SK-N-SH (cell line): ENCODE measurements at places on chromosomes 5 and 9. TPM values are rescaled to one million over a fixed set of nuclear protein-coding genes. Genes with fewer than 3 reads are reported as not detected.

Gene CD74
- 0.15 and 0.26 TPM in 2 replicates for polyA plus RNA-seq

GRCh38 chr9:127706836-127707241, at the start of gene CFAP157:
Gene CFAP157 (plus strand): TSS chr9:127706988. CDS start chr9:127707032, 44 bp downstream.
- H3K36me3 ChIP-seq = no peaks in the 10 kb centered on the region; the same call in 1 of the 2 replicates
- H3K27ac ChIP-seq = no peak within 1 kb of the TSS
- no peaks in the 10 kb centered on the region for H3K27me3 ChIP-seq

- no peak overlapping the region for H3K27ac ChIP-seq
- no peak for DNase-seq
- H3K36me3 ChIP-seq = no peaks in the 10 kb centered on the region
- no peaks in the 10 kb centered on the region; the same call in 1 of the 2 replicates for H3K27me3 ChIP-seq
- H3K4me3 ChIP-seq = no peak overlapping the region
- no peaks in the 10 kb centered on the region for H3K4me1 ChIP-seq
Observed at GRCh38 chr5:40402007-40402364, 277.7 kb upstream of the PTGER4 start.

DNA sequence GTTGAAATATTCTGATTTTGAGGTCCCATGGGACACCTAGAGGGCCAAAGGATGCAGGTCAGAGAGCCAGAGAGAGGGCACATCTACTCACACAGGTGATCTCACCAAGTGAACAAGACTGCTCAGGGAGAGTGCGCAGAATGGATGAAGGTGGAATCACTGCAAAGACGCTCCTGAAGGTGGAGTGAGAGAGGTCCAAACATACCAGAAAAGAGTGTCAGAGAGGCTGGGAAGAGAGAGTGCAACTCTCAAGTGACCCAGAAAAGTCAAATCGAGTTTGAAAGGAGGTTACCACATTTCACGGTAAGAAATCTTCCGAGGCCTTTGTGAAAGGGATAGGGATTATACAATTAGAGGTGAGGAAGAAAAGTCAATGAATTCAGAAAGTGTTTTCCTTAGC, 173.4 kb downstream of the EPB41L4A start:
- H3K4me1 ChIP-seq = no peaks in the 10 kb centered on the region
- H3K4me3 ChIP-seq = no peak overlapping the region
- no peaks in the 10 kb centered on the region for H3K27me3 ChIP-seq
- H3K27ac ChIP-seq = no peak overlapping the region
- no peaks in the 10 kb centered on the region for H3K36me3 ChIP-seq

- no peak for DNase-seq
- H3K4me3 ChIP-seq = no peak overlapping the region
- H3K4me1 ChIP-seq = no peaks in the 10 kb centered on the region; the same call in 1 of the 2 replicates
- no peaks in the 10 kb centered on the region for H3K36me3 ChIP-seq
- H3K27me3 ChIP-seq = no peaks in the 10 kb centered on the region
- no peak overlapping the region for H3K27ac ChIP-seq
Observed at GRCh38 chr5:140207250-140207964, 32.4 kb downstream of the CYSTM1 start.

DNA sequence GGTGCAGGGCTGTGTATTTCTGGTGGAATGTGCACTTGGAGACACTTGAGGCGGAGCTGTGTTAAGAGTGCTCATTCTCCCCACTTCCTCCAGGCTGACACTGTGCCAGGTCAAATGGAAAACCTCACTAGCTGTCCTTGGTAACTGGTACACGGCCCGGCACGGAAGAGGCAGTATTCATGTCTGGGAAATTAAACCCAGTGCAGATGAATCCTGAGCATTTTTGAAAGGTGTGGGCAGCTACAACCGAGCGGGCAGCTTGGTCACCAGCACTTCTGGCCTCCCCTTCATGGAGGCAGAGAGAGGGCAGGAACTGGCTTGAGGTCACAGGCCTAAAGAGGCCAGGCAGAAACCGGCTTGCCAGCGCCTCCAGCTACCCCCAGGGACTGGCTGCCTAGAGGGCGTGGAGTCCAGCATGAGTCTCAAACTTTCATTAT, 1.6 kb downstream of the CLPTM1L start:
- H3K27me3 ChIP-seq = no peaks in the 10 kb centered on the region
- H3K27ac ChIP-seq = no peak overlapping the region
- peak overlapping the region; percentile 98 for H3K4me3 ChIP-seq
- DNase-seq = no peak

Gene FBLL1
- 4.4 and 4.5 TPM in 2 replicates for polyA plus RNA-seq

DNA sequence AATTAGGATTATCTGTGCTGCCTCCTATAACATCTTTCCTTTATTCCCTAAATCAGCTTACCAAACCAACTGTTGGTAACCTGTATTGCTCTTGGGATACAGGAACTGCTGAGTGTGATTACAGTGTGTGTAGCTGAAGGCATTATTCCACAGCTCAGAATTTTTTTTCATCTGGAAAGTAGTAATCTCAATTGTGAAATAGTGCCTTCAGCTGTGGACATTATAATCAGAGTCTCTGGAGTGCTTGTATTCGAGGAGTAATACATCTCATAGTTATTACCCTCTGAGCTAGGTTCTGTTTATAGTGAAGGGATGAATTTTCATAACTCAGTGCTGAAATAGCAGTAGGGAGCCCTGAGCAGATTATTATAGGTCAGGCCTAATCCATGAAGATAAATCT, 199.5 kb downstream of the MAST4 start:
- H3K27ac ChIP-seq = no peak overlapping the region
- H3K4me1 ChIP-seq = no peaks in the 10 kb centered on the region
- no peak for DNase-seq
- no peaks in the 10 kb centered on the region for H3K27me3 ChIP-seq
- no peak overlapping the region for H3K4me3 ChIP-seq
- no peaks in the 10 kb centered on the region for H3K36me3 ChIP-seq

Gene RIOK2
- 5.6 and 5.9 TPM in 2 replicates for polyA plus RNA-seq

GRCh38 chr5:80837679-80838078, 122.5 kb upstream of the RASGRF2 start:
- no peaks in the 10 kb centered on the region for H3K27me3 ChIP-seq
- no peak overlapping the region for H3K27ac ChIP-seq
- H3K4me1 ChIP-seq = no peaks in the 10 kb centered on the region
- no peak overlapping the region for H3K4me3 ChIP-seq
- no peak for DNase-seq
